Activated CD8-positive, alpha-beta memory T cell treated with anti-CD3 and anti-CD28 coated beads, Interleukin-2, amount 50 U/mL, for 48 hours (primary cell): ENCODE measurements at places on chromosomes 6 and 20.
A peak's percentile ranks its signal among the peaks of the same experiment; 100 is the strongest.

GRCh38 chr20:2984956-2985661 lies 58.3 kb upstream of the GNRH2 start:
- peak; percentile 74 for DNase-seq

- DNase-seq = no peak
These were observed 76.2 kb downstream of the TCP11 start for GRCh38 chr6:35064757-35065440.

- DNase-seq = no peak
These were observed 506.5 kb downstream of the NKAIN2 start for GRCh38 chr6:124310139-124310538.

DNA sequence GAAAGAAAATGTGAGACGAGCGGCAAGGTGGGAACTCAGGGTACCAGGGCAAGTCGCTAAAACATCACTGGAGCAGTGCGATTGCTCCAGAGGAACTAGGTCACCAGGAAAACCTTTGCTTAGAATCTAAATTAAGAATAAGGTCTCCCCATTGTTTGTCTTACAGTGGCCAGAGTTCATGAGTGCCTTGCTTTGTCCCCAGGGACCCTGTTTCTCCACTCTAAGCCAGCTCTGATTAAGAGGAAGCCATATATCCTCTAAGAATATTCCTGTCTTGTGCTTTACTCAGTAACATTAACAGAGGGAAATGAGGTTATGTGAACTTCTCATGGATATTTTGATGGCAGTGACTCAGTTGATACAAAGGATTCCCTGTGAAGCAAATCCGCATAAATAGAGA lies 305.8 kb downstream of the CD83 start:
- DNase-seq = no peak

DNA sequence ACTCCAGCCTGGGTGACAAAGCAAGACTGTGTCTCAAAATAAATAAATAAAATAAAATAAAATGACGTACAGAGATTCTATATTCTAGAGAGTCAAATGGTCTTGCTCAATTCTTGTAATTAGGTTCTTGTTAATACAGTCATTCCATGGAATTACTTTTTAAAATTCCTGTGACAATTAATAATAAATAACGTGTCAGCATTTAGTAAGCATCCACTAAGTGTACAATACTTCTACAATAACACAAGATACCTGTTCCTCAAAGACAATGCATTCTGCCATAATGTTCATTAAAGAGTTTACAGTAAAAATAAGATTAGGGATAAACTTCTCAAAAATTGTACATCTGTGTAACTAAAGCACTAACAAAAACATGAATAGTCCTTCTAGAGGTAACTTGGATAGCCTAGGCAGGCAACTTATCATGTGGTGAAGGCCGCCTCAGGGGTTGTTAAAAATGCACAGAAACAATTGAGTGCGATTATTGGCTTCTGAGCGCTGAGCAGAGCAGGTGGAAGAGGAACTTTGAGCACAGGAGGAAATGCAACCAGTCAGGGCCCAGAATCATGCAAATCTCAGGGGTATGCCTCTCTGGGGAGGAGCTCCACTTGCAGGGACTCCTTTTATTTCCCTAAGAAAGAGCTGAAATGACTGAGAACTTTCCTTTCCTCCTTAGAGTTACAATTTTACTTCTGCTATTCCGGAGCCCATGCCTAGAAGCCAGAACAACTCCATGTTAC lies 37.1 kb downstream of the QRSL1 start:
- no peak for DNase-seq

DNA sequence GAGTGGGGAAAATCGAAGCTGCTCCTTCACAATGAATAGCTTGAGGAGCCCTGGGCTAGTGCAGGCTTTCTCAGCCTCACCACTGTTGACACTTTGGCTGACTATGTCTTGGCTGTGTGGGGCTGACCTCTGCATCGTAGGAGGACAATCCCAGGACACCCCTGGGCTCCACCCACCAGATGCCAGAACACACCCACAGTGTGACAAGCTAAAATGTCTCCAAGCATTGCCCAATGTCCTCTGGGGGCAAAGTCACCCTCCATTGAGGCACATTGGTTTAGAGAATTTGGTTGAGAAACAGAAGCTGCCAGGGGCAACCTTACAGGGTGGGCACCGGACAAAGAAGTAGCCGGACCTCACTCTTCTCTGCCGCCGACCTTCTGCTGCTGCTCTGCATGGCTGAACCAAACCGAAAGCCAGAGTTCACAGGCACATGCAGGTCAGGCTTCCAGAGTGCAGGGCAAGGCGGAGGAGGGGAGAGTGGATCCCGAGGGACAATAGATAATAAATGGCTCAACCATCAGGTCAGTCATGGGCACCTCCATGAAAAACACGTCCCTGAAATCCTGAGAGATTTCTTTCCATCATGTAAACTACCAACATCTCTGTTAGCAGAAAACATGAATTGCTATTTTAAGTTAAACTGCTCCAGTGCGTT lies 189.0 kb downstream of the LRFN2 start:
- no peak for DNase-seq

DNA sequence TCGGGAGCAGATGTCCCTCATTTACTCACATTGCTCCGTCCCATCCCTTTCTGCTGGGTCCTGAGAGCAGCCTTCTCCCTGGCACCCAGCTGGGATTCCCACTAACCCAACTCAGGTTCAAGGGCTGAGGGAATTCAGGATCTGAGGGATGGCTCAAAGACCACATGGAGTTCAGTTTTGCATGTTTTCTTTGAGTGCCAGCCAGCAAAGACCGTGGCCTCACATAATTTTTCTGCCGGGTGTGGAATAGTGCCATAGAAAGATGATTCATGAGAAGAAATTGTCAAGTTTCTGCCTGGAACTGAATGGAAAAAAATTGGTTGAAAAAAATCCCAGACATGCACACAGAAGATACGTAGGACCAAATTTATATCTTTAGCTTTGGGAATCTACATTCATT lies 168.6 kb downstream of the CD83 start:
- no peak for DNase-seq

DNA sequence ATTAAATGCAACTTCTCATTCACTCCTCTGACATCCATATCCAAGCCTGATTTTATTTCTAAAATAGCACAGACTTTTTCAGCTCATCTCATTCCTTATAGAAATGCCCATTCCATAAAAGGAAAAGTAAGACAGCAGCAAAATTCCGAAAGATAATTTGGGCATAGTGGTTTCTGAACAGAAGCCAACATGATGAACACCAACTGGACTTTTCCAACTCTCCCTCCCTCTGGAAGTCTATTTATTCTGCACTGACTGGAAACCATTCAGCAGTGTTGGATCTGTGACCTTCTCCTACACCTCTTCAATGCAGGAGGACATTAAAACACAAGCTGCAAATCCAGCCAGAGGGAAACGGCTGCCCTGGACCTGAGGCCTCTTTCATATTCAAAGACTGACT lies 306.2 kb upstream of the NT5E start:
- DNase-seq = no peak

DNA sequence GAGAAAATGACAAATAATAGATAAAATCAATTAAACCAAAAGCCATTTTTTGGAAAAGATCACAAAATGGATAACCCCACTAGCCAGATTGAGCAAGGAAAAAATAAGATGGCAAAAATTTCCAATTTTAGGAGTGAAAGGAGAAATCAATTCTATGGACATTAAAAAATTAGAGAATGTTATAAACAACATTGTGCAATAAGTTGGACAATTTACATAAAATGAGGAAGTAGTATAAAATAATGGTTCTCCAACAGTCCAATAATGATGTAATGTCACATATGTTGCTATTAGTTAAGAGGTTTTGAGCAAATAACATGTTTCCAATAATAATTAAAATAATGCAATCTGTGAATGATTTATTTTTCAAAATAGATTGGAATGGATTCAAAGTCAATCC lies 3.1 kb upstream of the SNAP91 start:
- no peak for DNase-seq

DNA sequence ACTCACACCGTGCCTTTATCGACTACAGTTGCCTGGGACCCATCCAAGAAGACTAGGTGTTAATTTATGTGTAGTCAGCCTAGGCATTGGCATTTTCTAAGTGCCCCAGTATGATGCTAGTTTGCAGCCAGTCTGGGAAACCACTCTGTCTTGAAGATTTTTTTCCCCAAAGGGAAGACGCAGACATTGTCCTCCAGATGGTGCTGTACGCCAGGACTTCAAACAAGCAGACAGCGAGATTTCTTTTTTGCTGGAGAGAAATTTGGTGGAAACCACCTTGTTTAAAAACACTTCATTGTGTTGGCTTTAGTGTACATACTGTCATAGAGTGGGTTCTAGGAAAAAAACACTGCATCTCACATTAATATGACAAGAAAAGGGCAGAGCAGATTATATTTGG lies 30.0 kb downstream of the ALDH5A1 start:
- no peak for DNase-seq

GRCh38 chr6:52351879-52352238 lies 10.1 kb upstream of the PAQR8 start:
- DNase-seq = no peak

DNA sequence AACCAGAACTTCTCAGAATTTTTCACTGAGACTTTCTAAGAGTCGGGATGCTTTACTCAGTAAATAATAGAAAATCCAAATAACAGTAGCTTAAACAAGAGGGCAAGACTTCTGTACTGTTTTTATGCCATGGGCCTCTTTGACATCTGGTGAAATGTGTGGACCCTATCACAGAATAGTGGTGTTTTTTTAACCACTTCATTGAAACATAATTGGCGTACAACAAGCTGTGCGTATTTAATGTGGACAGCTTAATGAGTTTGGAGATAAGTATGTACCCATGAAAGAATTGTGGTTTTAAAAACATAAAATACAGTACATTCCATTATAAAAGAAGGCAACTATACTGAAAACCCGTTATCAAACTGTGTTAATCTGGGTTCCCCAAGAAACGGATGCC lies 37.7 kb downstream of the PDRG1 start:
- DNase-seq = no peak

DNA sequence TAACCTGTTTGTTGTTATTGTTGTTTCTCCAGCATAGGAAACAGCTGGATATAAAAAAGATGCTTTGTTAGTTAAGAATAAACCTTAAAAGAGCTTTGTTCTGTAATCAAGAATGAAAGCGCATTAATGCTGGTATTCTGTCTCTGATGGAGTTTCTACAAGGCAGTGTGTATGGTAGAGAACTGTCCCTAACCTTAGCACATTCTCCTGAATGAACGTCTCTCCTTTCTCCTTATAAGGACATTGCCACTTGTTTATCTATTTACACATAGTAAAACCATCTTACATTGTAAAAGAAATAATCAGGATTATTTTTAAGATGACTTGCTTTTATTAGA lies 33.8 kb upstream of the LCA5 start:
- no peak for DNase-seq

DNA sequence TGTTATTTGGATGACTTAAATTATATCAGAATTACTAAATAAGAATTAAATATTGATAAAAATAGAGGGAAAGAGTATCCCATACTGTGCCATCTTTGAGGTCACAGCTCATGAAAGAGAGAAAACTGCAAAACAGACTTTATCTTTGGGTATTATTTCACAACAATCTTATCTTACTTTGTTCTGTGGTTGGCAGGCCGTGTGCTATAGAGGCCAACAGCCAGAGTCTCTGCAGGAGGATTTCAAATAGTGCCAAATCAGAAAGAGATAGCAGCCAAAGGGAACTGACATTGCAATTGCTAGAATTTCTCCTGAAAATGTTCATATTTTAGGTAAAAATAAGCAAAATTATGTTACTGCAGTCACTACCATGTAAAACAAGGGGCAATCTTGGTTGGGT lies 354.2 kb downstream of the GRIK2 start:
- DNase-seq = no peak

DNA sequence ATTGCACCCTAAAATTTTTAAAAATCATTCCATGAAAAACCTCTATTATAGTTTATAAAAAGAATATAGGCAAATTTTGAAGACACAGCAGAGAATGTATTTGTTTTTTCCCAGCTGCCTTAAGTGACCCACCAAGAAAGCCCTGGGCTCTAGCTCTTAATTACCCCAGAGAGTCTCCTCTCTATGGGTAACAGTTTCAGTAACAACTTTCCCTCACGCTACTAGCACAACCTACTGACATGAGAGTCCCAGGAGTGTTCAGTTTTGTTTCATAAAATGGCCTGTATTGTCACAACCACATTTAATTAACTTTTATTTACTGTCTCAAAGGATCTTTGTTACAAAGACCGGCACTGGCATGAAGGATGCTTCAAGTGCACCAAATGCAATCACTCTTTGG lies 41.5 kb downstream of the FHL5 start:
- no peak for DNase-seq

GRCh38 chr6:11747021-11747420 lies 31.6 kb downstream of the ADTRP start:
- no peak for DNase-seq

DNA sequence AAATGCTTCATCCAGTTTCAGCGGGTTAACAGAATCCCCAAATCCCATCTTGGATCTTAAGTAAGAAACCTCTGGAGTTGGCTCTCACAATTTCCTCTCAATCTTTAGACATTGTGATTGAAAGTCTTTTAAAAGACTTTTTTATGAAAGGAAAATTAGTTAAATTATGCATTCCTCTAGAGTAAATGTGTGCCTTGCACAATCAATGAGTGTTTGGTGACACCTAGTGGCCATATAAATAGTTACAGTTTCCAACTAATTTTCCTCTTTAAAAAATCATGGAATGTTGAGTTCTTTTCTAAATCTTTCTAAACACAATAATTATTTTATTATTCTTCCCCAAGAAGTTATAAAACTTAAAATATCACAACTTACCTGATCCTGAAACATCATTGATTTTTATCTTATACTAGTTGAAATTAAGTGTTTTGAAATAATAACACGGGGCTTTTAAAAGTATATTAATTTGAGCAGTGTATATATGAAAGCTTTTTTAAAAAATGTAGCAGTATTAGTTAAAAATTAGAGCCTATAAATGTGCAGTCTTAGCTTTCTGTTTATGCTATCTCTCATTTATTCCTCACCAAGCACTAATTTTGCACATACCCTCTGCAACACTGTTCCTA lies 66.4 kb downstream of the PKHD1 start:
- no peak for DNase-seq

GRCh38 chr6:72522735-72523141 lies 99.1 kb upstream of the KCNQ5 start:
- no peak for DNase-seq
